ENCODE measurements at places on chromosomes 5 and 9. TPM values are rescaled to one million over a fixed set of nuclear protein-coding genes. Genes with fewer than 3 reads are reported as not detected.

The CD14 gene
- not detected for total RNA-seq

The SMIM33 gene
- not detected for total RNA-seq

The SNCAIP gene
- 2.1 TPM for total RNA-seq

The CD180 gene
- not detected for total RNA-seq

The OR1J2 gene
- total RNA-seq = not detected

The GEMIN5 gene
- 25.6 TPM for total RNA-seq

The EPB41L4A gene
- 7.9 TPM for total RNA-seq

The RANBP17 gene
- 17.6 TPM for total RNA-seq

The GPSM1 gene
- 37.1 TPM for total RNA-seq

The CCDC171 gene
- total RNA-seq = 8.3 TPM

The AP3S1 gene
- total RNA-seq = 51.2 TPM

The GDA gene
- 1.7 TPM for total RNA-seq

The IFNA2 gene
- not detected for total RNA-seq

The C5orf52 gene
- not detected for total RNA-seq

The CXCL14 gene
- 0.20 TPM for total RNA-seq

The SKIC3 gene
- 80.7 TPM for total RNA-seq

The FAM221B gene
- total RNA-seq = not detected

The NOXA1 gene
- total RNA-seq = 6.6 TPM

The ADAMTSL1 gene
- total RNA-seq = 0.68 TPM

The PCDHB2 gene
- total RNA-seq = 28.4 TPM

The PCDHGB2 gene
- 5.2 TPM for total RNA-seq

The NOTCH1 gene
- 21.5 TPM for total RNA-seq

The ADAMTS19 gene
- 26.2 TPM for total RNA-seq

The PPP2R2B gene
- total RNA-seq = 0.80 TPM

The INSL6 gene
- total RNA-seq = not detected

The ARL10 gene
- total RNA-seq = 13.1 TPM

The TXNDC8 gene
- not detected for total RNA-seq

The CCDC192 gene
- total RNA-seq = 1.3 TPM

The PCDHGA9 gene
- total RNA-seq = 0.89 TPM

The SLC36A3 gene
- total RNA-seq = not detected

The EXOSC3 gene
- total RNA-seq = 67.6 TPM

The SVEP1 gene
- 0.29 TPM for total RNA-seq

The TOR4A gene
- 18.9 TPM for total RNA-seq

The ACTBL2 gene
- total RNA-seq = not detected

The WNT8A gene
- total RNA-seq = 2.2 TPM

The PCDHB4 gene
- total RNA-seq = 1.7 TPM

The ZBED3 gene
- 3.1 TPM for total RNA-seq

The TEX10 gene
- 49.4 TPM for total RNA-seq

The SPATA24 gene
- total RNA-seq = 11.7 TPM

Data from endodermal cell (in vitro differentiated cells).